ENCODE measurements at places on chromosomes 5 and 9.

- no peak for DNase-seq
These were observed 57.5 kb downstream of the PIP5K1B start for GRCh38 chr9:68762570-68762969.

GRCh38 chr9:123305879-123306278, 37.5 kb upstream of the STRBP start:
- no peak for DNase-seq

DNA sequence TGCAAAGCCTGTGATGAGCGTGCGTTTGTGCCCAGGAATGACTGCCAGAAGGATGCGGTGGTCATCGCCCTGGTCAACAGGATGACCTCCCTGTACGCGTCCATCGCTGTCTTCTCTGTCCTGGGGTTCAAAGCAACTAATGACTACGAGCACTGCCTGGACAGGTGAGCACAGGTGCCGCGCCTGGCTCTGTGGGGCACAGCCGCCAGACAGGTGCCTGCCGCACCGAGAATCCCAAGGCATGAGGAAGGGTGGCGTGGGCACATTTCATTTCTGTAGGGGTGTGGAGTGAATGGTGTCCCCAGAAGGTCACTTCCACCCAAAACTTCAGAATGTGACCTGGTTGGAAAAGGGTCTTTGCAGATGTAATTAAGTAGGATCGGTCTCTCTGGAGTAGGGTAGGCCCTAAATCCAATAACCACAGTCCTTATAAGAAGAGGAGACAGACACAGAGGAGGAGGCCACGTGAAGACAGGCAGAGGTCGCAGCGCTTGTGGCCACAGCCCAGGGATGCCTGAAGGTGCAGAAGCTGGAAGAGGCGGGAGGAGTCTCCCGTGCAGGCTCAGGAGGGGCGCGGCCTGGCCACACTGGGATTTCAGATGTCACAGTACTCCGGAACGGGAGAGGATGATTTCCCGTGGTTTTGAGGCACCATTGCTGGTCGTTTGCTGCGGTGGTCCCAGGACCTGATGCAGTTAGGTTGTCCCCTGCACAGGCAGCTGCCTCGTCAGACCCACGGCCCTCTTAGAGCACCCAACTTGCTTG, 15.5 kb downstream of the SLC6A18 start:
- no peak for DNase-seq

DNA sequence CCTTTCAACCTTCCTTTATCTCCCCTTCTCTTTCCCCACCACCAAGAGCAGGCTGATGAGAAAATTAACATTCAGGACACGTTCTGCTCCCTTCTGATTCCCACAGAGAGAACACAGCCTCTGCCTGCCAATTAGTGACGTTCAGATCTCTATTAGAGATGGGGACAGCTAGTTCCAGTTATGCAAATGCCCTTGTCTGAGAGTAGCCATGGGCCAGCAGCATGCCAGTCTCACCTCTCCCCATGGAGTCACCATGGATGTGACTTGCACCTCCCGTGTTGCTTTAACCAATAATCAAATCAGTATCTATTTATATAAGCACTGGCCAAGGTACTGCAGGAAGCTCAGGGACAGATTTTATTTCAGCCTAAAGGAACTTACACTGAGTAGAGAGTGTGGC, 61.3 kb downstream of the KCNIP1 start:
- DNase-seq, result no peak

- peak; percentile 83 for DNase-seq
These were observed 20.4 kb upstream of the PRUNE2 start for GRCh38 chr9:76926324-76926741.

- no peak for DNase-seq
These were observed 110.5 kb upstream of the LRRTM2 start for GRCh38 chr5:138985683-138986082.

DNA sequence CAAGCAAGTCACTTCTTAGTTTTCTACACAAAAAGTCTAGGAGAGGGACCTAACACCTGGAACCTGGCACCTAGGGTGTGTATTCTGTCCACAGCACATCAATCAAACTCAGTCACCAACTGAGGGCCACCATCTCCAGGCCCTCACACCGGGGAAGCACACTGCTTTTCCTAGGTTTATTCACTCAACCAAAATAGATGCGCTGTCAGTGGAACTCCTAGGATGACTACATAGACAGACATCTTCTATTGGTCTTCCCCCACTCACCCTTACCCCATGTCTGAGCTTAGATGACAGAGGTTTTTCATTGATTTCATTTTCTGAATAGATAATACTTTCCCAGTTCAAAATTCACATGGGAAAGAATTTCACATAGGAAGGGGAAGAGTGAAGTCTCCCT, 59.2 kb downstream of the RNF130 start:
- no peak for DNase-seq

DNA sequence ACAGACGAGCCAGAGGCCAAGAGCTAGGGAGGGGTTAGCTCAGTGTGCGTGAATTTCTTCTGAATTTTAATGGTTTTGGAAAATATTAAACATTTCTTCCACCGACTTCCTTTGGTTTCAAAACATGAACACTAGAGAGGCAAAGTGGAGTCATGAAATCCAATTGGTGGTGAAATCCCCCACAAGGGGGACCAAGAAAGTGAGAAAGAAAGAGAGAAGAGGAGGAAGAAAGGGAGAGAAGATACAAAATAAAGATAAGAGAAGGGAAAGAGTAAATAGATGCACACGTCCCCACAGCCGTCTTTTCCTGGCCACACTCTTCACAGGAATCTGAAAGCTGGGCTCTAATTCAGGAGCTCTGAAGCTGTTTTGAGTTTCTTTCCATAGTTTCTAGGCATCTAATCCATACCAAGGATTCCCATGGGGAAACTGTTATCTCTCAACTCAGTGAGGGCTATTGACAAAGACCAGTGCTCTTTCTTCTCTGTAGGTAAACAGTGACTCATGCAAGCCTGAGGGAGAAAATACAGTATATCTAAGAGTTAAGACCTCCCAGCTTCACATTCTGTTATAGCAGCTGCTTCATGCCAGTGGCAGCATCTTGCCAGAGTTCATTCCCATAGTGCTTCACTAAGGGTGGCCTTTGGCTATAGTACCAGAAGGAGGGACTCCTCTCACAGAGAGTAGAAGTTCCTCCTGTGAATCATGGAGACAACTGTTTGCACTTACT, 115.8 kb upstream of the LIFR start:
- peak; percentile 85 for DNase-seq

DNA sequence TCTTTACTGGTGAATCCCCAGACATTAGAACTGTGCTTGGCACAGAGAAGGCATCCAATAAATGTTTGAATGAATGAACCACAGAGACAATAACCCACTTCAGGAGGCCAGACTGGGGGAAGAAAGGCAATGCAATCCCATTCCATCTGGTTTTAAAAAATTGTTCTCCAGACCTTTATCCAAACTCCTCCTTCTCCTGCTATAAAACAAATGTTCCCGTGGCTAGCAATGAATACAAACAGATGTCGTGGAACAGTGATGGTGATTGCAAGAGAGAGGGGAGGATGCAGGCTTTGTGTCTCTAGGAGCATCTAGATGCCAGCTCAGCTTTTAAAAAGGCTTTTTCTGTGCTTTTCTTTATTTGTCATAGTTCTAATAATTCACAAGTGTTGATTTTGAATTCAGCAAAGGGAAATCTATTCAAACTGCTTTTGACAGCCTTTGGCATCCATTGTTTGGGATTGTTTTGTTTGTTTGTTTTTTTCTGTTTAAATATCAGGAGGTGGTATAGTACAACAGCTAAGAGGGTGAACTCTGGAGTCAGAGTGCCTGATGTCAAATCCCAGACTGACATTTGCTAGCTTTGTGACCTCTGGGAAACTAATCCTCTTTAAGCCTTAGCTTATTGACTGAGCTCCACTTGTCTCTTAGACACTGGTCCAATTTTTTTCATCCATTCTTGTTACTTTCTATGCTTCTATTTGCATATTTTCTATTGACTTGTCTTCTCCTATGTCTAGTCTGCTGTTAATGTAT, 59.1 kb downstream of the TNFSF15 start:
- DNase-seq, result no peak

- peak; percentile 76 for DNase-seq
These were observed 66.6 kb downstream of the ZNF474 start for GRCh38 chr5:122195802-122196394.

- peak; percentile 86 for DNase-seq
These were observed 2.6 kb downstream of the CTNNAL1 start for GRCh38 chr9:109010746-109011145.

GRCh38 chr9:96158909-96159575, 142.9 kb downstream of the HSD17B3 start:
- DNase-seq, result no peak

GRCh38 chr9:89038382-89039103, 47.3 kb downstream of the S1PR3 start:
- DNase-seq, result peak; percentile 85

GRCh38 chr5:35436400-35437057, 181.1 kb upstream of the SPEF2 start:
- DNase-seq, result peak; percentile 11

All from astrocyte of the spinal cord (primary cell).